ENCODE measurements at places on chromosomes 1 and 21. TPM values are rescaled to one million over a fixed set of nuclear protein-coding genes. Genes with fewer than 3 reads are reported as not detected.
A peak's percentile ranks its signal among the peaks of the same experiment; 100 is the strongest.

- peaks cover 10% of the 10 kb centered on the region for H3K4me1 ChIP-seq
- no peak overlapping the region for H3K4me3 ChIP-seq
- H3K27ac ChIP-seq, result no peak overlapping the region
These were observed 32.3 kb downstream of the RCAN1 start for GRCh38 chr21:34582506-34583150.

- no peak overlapping the region for H3K27ac ChIP-seq
- DNase-seq, result no peak
- H3K4me3 ChIP-seq, result no peak overlapping the region
- no peaks in the 10 kb centered on the region for H3K4me1 ChIP-seq
- H3K36me3 ChIP-seq, result no peaks in the 10 kb centered on the region
These were observed 34.9 kb upstream of the FMO2 start for GRCh38 chr1:171150156-171150555.

GRCh38 chr1:41662765-41663437 lies 178.4 kb upstream of the EDN2 start:
- peaks cover 33% of the 10 kb centered on the region for H3K4me1 ChIP-seq
- DNase-seq, result peak; percentile 79
- H3K36me3 ChIP-seq, result no peaks in the 10 kb centered on the region
- H3K27ac ChIP-seq, result peak overlapping the region; percentile 86

DNA sequence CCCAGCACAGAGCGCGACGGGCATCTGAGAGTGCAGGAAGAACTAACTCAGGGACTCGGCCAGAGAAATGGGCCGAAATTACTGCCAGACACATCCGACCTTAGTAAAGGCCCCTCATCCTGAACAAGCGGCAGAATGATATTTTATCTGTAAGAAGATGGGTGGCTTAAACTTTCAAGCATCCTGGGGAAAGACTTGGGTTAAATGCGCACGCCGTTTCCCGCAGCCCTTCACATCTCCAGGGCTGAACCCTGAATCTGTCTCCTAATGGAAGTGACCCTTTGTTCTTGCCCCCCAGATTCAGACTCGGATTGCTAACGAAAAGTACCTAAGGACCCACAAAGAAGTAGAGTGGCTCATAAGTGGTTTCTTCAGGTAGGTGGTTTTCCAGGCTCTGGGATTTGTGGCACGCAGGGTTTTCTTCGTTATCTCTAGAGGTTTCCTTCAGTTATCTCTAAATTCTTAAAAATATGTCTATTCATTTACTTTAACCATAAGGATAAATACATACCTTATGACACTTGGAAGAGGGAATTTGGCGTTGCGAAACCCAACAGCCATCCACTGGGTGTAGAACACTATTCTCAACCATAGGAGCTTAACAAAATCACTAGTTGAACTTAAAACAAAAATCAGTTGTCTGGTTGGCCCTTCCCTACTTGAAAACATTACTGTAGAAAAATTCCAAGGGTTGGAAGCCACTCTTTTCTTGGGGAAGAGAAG lies 627 bp downstream of the RIIAD1 start:
- H3K27ac ChIP-seq, result no peak overlapping the region
- peaks cover 5% of the 10 kb centered on the region for H3K27me3 ChIP-seq
- DNase-seq, result no peak
- H3K4me3 ChIP-seq, result peak overlapping the region; percentile 54
- H3K36me3 ChIP-seq, result no peaks in the 10 kb centered on the region

GRCh38 chr21:42703965-42704364 lies 50.5 kb downstream of the PDE9A start:
- H3K4me3 ChIP-seq, result no peak overlapping the region
- no peaks in the 10 kb centered on the region for H3K36me3 ChIP-seq
- H3K4me1 ChIP-seq, result no peaks in the 10 kb centered on the region
- DNase-seq, result no peak
- no peak overlapping the region for H3K27ac ChIP-seq
- no peaks in the 10 kb centered on the region for H3K27me3 ChIP-seq

CCDC24 gene
- 5.3 TPM for total RNA-seq

DNA sequence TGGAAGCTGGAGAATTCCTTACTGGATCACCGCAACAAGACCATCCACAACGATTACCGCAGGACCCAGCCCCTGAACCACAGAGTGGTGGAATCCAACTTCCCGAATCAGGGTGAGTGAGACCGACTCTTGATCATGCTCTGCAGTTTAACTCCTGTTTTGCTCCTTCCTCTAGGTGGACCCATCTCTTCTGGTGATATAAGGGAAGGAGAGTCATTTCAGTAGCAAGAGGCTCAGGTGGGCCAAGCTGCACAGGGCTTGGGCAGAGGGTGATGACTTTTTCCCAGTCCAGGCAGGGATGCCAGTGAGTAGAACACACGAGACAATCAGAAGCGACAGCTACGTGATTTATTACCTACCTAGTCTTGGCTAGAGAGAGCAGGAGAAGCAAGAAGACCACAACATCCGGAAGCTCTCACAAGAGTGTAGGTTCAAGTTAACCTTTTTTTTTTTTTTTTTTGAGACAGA lies 25.2 kb downstream of the CA6 start:
- H3K27me3 ChIP-seq, result no peaks in the 10 kb centered on the region
- no peaks in the 10 kb centered on the region for H3K36me3 ChIP-seq
- no peaks in the 10 kb centered on the region for H3K4me1 ChIP-seq
- no peak overlapping the region for H3K27ac ChIP-seq
- no peak for DNase-seq

- no peak for DNase-seq
- H3K4me1 ChIP-seq, result no peaks in the 10 kb centered on the region
- no peaks in the 10 kb centered on the region for H3K27me3 ChIP-seq
- H3K4me3 ChIP-seq, result no peak overlapping the region
- no peak overlapping the region for H3K27ac ChIP-seq
- H3K36me3 ChIP-seq, result peaks cover 91% of the 10 kb centered on the region
These were observed 13.6 kb downstream of the LTN1 start for GRCh38 chr21:28979092-28979491.

RBP7 gene
- 8.7 TPM for total RNA-seq

KIF26B gene
- total RNA-seq, result 3.4 TPM

- no peak overlapping the region for H3K4me3 ChIP-seq
- no peaks in the 10 kb centered on the region for H3K27me3 ChIP-seq
- H3K4me1 ChIP-seq, result peaks cover 4% of the 10 kb centered on the region
- DNase-seq, result no peak
- H3K36me3 ChIP-seq, result no peaks in the 10 kb centered on the region
- H3K27ac ChIP-seq, result no peak overlapping the region
These were observed 368.2 kb downstream of the CAMTA1 start for GRCh38 chr1:7153464-7153863.

TBX19 gene
- total RNA-seq, result 3.5 TPM

GRCh38 chr21:45898781-45899180 lies 82.8 kb upstream of the COL6A1 start:
- H3K4me1 ChIP-seq, result no peaks in the 10 kb centered on the region
- H3K4me3 ChIP-seq, result no peak overlapping the region
- DNase-seq, result no peak
- no peaks in the 10 kb centered on the region for H3K36me3 ChIP-seq

PIGR gene
- 700 TPM for total RNA-seq

DNA sequence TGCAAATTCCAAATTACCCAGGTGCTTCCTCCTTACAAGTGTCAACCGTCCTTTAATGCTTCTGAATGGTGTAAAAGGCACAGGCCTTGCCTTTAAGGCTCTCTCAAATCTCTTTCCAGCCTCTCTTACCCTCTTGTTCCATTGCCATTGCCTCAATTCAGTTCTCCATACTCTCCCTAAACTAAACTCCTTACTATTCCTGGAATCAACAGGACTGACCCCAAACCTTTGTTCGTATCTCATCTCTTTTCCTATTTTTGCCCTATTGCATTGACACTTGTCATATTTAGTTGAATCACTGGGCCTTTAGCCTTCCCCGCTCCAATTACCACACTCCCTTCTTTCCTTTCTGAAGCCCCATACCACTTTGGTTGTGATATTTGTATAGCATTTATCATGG lies 3.9 kb upstream of the CD55 start:
- H3K27ac ChIP-seq, result peak overlapping the region; percentile 69
- no peak overlapping the region for H3K4me3 ChIP-seq
- no peak for DNase-seq
- H3K36me3 ChIP-seq, result no peaks in the 10 kb centered on the region

GRCh38 chr1:157968946-157969345 lies 24.5 kb upstream of the KIRREL1 start:
- no peak overlapping the region for H3K27ac ChIP-seq
- H3K27me3 ChIP-seq, result no peaks in the 10 kb centered on the region
- DNase-seq, result no peak
- no peak overlapping the region for H3K4me3 ChIP-seq

Measured in upper lobe of right lung (tissue), 1 donor.